SIG-M5 (cell line): ENCODE measurements at places on chromosomes 5 and 9.

GRCh38 chr5:157785801-157786200, 42.3 kb downstream of the LSM11 start:
- no peak for DNase-seq

GRCh38 chr5:10319202-10319851, 11.6 kb upstream of the CMBL start:
- no peak for DNase-seq

DNA sequence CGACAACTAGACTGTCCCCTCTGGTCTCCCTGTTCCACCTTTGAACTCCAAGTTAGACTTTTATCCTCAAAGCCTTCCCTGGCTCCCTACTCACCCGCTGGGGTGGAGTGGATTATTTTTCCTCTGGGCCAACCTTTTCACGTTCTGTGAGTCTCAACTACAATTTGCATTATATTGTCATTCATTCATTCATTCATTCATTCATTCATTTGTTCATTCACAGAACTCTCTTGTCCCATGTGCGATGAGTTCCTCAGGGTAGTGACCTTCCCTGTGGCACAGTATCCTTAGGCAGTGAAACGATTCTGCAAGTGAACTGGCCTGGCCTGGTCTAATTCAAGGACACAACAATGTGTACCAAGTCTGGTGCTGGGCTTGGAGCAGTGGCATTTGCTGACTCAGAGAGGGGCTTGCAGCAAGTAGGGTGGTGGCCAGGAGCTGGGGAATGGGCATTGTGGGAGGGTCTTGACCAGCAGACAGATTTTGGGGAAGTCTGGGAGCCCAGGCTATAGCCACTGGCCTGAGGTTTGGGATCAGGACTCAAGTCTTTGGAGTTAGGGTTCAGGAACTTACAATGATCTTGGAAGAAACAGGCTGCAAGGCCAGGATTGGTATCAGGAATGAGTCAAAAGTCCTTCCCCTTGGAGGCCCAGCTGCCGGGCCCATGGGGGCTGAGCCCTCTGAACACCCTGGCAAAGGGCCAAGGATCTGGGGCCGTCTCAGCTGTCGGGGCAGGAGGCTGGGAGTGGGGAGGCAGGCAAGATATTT, 37.2 kb upstream of the COL15A1 start:
- DNase-seq: no peak

DNA sequence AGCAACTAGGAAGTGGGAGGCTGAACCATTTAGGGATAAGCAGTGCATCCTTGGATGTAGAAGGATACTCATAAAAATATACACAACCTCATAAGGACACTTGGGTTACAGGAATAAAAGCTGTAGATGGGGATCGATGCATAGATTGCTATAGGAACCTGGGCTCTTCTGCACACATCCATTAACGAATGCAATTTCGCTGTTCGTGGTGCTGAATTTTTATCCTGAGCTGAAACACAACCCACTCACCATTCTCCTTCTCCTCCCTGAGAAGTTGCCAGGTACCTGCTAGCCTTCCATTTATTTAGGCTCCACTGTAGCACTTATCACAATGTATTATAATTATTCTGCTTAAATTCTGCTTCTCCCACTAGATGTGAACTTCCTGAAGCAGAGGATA, 320.6 kb upstream of the BRINP1 start:
- no peak for DNase-seq

GRCh38 chr5:150577378-150578139, 62.9 kb upstream of the SYNPO start:
- DNase-seq: no peak

- no peak for DNase-seq
Measured at GRCh38 chr9:14912859-14913258, 2.6 kb upstream of the FREM1 start.

GRCh38 chr9:37033682-37034304, at the start of gene PAX5:
Gene PAX5 (minus strand): TSS chr9:37034268. CDS start chr9:37034031, 237 bp downstream.
- no peak for DNase-seq

DNA sequence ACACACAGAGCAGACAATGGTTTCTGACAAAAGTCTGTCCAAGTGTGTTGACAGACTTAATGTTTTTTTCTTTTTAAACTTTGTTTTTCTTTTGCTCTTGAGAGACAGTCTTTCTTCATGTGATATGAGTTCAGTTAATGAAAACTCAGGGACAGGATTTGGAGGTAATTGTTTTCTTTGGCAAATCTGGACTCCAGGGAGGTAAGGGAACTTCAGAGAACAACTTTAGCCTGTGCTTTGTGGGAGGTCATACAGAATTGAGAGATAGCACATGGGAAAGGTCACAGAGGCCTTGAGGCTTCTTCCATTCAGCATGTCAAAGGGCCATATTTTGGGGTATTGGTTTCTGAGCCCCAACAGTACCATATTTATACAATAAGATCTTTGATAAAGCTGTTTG, 9.3 kb downstream of the C9orf153 start:
- no peak for DNase-seq

GRCh38 chr9:70954126-70954525, 167.3 kb downstream of the TRPM3 start:
- DNase-seq: no peak

GRCh38 chr5:134595458-134595838, 37.2 kb downstream of the SAR1B start:
- DNase-seq: no peak
